Forelimb muscle (tissue), 1 donor: ENCODE measurements at places on chromosomes 2 and 18. TPM values are rescaled to one million over a fixed set of nuclear protein-coding genes. Genes with fewer than 3 reads are reported as not detected.

The B3GNT7 gene
- polyA plus RNA-seq: 0.48 TPM

The CCDC141 gene
- polyA plus RNA-seq: 79.4 TPM

The BOK gene
- polyA plus RNA-seq: 63.4 TPM

The GCKR gene
- not detected for polyA plus RNA-seq

The TUBA4B gene
- polyA plus RNA-seq: 0.20 TPM

The GAD1 gene
- polyA plus RNA-seq: 0.83 TPM

The GAL3ST2 gene
- 0.20 TPM for polyA plus RNA-seq
